ENCODE measurements at places on chromosomes 11 and 22. TPM values are rescaled to one million over a fixed set of nuclear protein-coding genes. Genes with fewer than 3 reads are reported as not detected.

The KIF18A gene
- polyA plus RNA-seq: 11.3 TPM

The BAD gene
- polyA plus RNA-seq: 42.8 TPM

The OR10A2 gene
- 0.09 TPM for polyA plus RNA-seq

The GPHA2 gene
- polyA plus RNA-seq: 1.7 TPM

The MOGAT2 gene
- 0.26 TPM for polyA plus RNA-seq

The DTX4 gene
- 43.0 TPM for polyA plus RNA-seq

The ART5 gene
- 3.2 TPM for polyA plus RNA-seq

The KIRREL3 gene
- polyA plus RNA-seq: 2.4 TPM

The BDNF gene
- 1.5 TPM for polyA plus RNA-seq

The NELL1 gene
- 0.98 TPM for polyA plus RNA-seq

The GLYAT gene
- 106 TPM for polyA plus RNA-seq

The BLID gene
- not detected for polyA plus RNA-seq

The CRYBB3 gene
- polyA plus RNA-seq: not detected

The TBCEL gene
- 24.9 TPM for polyA plus RNA-seq

The UCP3 gene
- polyA plus RNA-seq: 2.2 TPM

The CDKN1C gene
- polyA plus RNA-seq: 119 TPM

The CWF19L2 gene
- polyA plus RNA-seq: 19.1 TPM

The ELMOD1 gene
- polyA plus RNA-seq: 0.19 TPM

The USP47 gene
- 92.8 TPM for polyA plus RNA-seq

The PHLDA2 gene
- polyA plus RNA-seq: 0.50 TPM

The SPDYC gene
- not detected for polyA plus RNA-seq

The ESAM gene
- polyA plus RNA-seq: 66.3 TPM

The CAPN5 gene
- polyA plus RNA-seq: 17.4 TPM

The TMPRSS6 gene
- polyA plus RNA-seq: 0.22 TPM

The CRYBB2 gene
- polyA plus RNA-seq: 0.72 TPM

The GRIA4 gene
- 7.2 TPM for polyA plus RNA-seq

The APOL5 gene
- 0.22 TPM for polyA plus RNA-seq

The CNGA4 gene
- 0.29 TPM for polyA plus RNA-seq

The DDX17 gene
- 1,046 TPM for polyA plus RNA-seq

The ARHGAP8 gene
- polyA plus RNA-seq: 30.4 TPM

The PNPLA5 gene
- polyA plus RNA-seq: not detected

The SEPTIN3 gene
- polyA plus RNA-seq: 6.4 TPM

The DDI1 gene
- not detected for polyA plus RNA-seq

The MDK gene
- polyA plus RNA-seq: 700 TPM

The ROM1 gene
- 3.1 TPM for polyA plus RNA-seq

The CHRM1 gene
- polyA plus RNA-seq: not detected

The CD6 gene
- polyA plus RNA-seq: 1.6 TPM

The OVCH2 gene
- 4.6 TPM for polyA plus RNA-seq

The SLC43A1 gene
- 4.9 TPM for polyA plus RNA-seq

The TENM4 gene
- polyA plus RNA-seq: 23.4 TPM

The TBX10 gene
- not detected for polyA plus RNA-seq

The PATE2 gene
- polyA plus RNA-seq: not detected

The SYCE3 gene
- polyA plus RNA-seq: not detected

The PGA3 gene
- polyA plus RNA-seq: not detected

The MED15 gene
- 42.5 TPM for polyA plus RNA-seq

The NEU3 gene
- polyA plus RNA-seq: 7.9 TPM

The MIOX gene
- 12.5 TPM for polyA plus RNA-seq

The SCN2B gene
- 7.1 TPM for polyA plus RNA-seq

The TIGD3 gene
- 0.62 TPM for polyA plus RNA-seq

The VSIG10L2 gene
- polyA plus RNA-seq: not detected

The PHLDB1 gene
- 104 TPM for polyA plus RNA-seq

All from left renal pelvis (tissue), 4 donors.